ENCODE measurements at places on chromosomes 2 and 18.

DNA sequence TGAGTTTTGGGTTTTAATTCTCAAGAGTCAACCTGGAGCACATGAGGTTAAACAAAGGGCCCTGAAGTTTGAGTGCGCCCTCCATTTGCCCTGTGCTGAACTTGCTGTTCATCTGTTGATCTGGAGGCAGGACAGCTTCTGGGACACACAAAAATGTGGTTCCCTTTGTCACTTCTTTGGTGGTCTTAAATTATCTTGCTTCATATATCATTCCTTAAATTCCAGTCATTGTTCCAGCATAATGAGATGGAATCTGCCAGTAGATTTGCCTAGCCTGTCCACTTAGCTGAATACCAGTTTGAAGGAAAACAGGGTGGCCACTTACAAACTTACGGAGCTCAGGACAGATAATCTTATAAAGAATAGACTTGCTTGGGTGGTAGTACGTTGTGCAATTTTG is 916 bp downstream of the CETN1 start:
- no peak for DNase-seq

GRCh38 chr2:71748227-71748626 is 294.9 kb downstream of the DYSF start:
- no peak for DNase-seq

DNA sequence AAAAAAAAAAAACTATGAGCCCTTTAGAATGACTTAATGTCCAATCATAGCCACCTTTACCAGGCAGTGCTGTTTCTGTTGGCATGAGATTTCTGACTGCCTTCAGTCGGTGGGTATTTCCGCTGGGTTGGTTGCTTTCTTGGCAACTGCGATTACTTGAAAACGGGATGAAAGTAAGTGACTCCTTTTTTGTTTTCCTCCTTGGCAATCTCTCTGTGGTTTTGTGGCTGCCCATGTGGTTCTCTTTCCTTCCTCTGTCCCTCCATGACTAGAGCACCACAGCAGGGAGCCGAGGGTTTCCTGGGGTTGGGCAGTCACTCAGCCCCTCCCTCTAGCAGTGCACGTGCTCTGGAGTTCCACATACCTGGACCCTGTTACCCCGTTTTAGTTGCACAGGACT is 112.1 kb downstream of the KLHL29 start:
- peak; percentile 72 for DNase-seq

DNA sequence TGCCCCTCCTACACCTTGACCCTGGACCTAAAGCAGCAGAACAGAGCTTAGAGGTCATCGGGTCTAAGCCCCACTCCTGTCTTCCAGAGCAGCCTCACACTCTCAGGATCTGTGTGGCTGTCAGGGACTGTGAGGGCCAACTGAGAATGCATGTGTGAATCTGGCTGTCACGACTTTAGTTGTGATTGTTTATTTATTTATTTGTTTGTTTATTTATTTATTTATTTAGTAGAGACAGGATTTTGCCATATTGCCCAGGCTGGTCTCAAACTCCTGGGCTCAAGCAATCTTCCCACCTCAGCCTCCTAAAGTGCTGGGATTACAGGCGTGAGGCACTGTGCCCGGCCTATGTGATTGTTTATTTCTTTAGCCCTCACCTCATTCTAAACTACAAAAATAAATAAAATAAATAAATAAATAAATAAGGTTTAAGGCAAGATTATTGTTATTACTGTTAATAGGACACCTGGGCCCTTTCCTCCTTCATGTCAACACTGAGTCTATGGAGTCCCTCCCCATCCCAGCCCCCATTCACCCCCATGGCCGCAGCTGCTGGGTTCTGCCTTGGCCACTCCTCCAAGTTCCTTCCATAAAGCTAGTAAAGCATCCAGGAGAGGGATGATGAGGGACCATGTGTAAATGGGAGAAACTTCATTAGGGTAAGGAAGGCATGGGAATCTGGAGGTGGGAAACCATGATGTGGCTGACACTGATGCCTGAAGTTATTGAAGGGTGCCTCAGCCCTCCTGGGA is 39.9 kb upstream of the EDAR start:
- no peak for DNase-seq

DNA sequence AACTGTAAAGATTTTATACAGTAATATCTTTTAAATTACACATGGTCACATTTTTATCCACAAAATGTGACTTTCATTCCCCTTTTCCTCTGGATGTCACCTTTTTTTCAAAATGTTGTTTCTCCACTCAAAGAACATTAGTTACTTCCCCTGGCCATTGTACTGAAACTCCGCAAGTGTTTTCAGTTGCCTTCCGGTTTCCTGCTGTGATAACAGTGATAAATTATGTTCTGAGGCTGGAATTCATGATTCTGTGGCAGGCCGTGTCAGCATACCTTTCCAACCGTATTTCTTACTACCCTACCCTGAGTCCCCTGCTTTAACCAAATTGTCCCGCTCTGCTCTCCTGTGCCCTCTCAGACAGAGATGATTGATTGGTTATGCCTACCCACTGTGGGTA is 53.5 kb downstream of the MGAT5 start:
- no peak for DNase-seq

DNA sequence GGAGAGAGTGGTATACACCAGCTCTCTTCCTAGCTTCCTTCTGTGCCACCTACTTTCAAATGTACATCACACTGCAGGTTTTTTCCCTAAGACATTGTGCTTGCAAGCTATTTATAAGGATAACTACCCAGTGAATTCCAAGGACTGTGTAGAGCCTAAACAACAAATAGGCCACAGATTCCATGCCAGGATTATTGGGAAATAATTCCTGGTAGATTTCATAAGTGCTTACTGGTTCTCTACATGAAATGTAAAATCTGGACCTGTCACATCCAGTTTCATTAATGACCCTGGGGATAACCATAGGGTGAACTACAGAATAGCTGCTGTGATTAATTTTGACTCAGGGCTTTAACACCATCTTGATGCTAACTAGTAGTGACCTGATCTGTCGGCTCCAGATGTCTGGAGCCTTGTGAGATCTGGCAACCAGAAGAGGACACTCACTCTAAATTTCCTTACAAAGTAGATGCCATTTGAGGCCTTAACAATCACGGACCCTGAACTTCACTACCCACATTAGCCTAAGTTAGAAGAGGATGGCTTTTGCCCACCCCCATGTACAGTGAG is 34.3 kb upstream of the LGALSL start:
- no peak for DNase-seq

- DNase-seq, result no peak
Measured at GRCh38 chr2:100981011-100981410, 21.1 kb upstream of the RPL31 start.

DNA sequence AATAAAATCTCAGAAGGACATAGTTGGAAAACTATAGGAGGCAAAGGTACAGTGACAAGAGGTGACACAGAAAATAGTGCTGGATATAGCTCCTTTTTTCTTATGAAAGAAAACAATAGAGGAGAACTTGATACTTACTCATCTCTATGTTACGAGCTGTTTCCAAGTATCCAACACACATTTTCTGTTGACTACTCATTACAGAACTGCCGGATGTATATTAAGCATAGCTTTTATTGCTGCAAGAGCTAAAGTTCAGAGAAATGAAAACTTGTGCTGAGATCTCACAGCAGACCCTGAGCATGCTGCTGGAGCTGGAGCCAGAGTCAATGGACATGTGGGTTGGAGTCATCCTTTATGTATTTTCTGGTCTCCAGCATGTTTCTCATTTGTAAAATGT is 210.0 kb upstream of the NT5C1B start:
- DNase-seq, result no peak

- no peak for DNase-seq
Measured at GRCh38 chr2:15813481-15814266, 126.7 kb upstream of the MYCN start.

DNA sequence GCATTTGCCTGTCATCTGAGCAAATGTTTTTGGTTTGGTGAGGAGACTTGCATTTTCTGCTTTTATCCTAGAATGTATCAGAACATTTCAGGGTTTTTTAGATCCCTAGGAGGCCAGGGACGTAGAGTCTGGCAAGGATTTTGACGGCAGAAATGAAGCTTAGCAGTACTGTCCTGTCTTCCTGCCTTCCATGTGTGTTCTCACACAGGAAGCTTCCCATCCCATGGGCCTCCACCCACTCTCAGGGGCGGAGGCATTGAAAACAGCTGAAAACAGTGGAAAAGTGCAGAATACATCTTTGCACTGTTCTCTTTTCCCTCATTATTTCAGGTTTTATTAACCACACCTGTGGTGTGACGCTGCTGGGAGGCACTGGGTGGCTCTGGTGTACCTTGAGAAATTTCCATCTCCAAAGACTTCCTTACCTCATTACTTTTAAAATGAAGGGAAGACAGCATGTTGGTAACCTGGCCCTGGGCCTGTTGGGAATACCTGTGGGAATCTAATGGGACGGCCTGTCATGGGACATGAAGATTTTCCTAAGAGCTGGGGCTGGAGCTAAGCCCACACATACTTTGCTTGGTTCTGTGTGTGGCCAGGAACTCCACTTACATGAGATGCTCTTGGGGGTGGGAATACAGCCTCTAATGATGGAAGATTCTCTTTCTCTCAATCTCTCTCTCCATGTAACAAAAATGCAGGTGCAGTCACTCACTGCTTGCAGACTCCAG is 20.5 kb downstream of the PCARE start:
- DNase-seq, result no peak

DNA sequence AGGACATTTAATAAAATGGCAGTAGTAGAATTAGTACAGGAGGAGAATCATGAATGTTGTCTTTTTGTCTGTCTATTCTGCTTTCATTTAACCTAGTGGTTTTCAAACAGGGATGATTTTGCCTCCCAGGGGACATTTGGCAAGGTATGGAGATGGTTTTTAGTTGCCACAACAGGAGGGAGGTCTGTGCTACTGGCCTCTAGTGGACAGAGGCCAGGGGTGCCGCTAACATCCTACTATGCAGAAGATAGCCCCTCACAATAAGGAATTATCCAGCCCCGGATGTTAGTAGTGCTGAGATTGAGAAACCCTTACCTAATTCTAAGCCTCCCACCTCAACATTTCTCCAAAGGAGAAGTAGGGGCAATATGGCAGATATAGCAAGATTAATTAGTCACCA is 18.3 kb downstream of the FASTKD2 start:
- no peak for DNase-seq

DNA sequence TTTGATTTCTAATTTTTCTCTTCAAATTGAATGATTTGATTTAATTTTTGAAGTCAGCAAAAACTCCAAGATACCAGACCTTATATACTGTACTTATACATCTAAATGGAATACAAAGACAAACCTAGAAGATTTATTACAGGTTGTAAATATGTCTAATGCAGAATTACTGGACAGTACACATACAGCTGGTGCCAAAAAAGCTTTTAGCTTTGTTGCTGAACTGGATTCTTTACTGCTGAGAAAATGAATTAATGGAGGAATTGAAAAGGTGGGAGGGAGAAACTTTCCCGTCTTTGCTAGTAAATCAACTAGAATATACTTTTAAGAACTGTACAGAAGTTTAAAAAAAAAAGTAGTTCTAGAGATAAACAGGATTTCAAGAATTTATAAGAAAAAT is 17.5 kb downstream of the C1D start:
- no peak for DNase-seq

DNA sequence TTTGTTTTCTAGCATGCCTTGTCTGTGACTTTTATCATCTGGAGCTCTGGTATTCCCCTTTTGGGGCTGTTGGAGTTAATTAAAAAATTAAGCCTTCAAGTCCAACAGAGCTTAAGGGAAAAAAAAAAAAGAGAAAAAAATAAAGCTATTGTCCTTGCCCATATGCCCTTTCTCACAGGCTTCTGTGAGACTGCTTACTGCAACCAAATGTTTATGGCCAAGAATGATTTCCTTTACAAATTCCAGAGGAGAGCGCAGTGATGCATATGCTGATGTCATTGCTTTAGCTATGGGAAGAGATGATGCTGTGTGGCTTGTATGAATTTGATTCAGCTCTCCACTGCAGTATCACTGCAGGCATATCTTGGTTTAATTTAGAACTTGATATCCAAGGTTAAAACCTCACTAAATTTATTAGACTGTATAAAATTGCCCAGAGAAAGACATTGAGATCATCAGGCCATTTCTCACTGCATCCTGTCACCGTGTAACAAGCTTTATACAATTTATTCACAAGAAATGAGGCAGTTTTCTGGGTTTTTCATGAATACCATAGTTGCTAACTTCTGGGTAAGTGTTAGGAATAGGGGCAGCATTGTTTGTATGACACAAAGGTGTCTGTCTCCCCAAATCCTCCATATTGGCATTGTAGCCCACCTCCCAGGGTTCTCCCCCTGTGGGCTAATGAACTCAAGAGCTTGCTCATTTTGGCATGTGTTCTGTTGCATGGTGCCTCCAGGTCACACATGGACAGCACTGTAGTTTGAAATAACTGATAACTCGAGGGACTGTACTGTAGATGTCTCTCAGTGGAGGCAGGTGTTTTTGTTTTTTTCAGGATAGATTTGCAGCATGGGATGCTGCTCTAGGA is 85.0 kb downstream of the TANC1 start:
- no peak for DNase-seq

GRCh38 chr18:2555895-2556294 is 15.4 kb downstream of the METTL4 start:
- DNase-seq, result no peak
